ENCODE measurements at places on chromosomes 3 and 15. TPM values are rescaled to one million over a fixed set of nuclear protein-coding genes. Genes with fewer than 3 reads are reported as not detected.

Gene BNIP2
- total RNA-seq, result 34.1 TPM

Gene CHRFAM7A
- 2.5 TPM for total RNA-seq

Gene TFG
- total RNA-seq, result 82.0 TPM

Gene CSK
- total RNA-seq, result 87.6 TPM

Gene GOLGA8K
- total RNA-seq, result 0.71 TPM

Gene ACP3
- 0.27 TPM for total RNA-seq

Gene BCL2A1
- not detected for total RNA-seq

Gene ZMYND10
- total RNA-seq, result 3.1 TPM

Gene SEC11A
- total RNA-seq, result 134 TPM

Gene NEK10
- 8.2 TPM for total RNA-seq

Gene TM2D3
- 72.5 TPM for total RNA-seq

Gene CACNA2D3
- total RNA-seq, result not detected

Gene LRRC49
- 11.8 TPM for total RNA-seq

Gene MTHFS
- 4.9 TPM for total RNA-seq

Gene MCTP2
- total RNA-seq, result 0.11 TPM

Gene GUCA1C
- not detected for total RNA-seq

Gene GOLGA6L4
- 1.7 TPM for total RNA-seq

Gene FRMD4B
- 67.8 TPM for total RNA-seq

Gene ARGFX
- 0.49 TPM for total RNA-seq

Gene DUOX1
- 3.6 TPM for total RNA-seq

Gene LIPC
- 0.47 TPM for total RNA-seq

Gene FBXO40
- 0.08 TPM for total RNA-seq

Gene TRPM1
- 0.11 TPM for total RNA-seq

Gene MKRN3
- total RNA-seq, result 0.84 TPM

Gene FAM81A
- total RNA-seq, result 0.31 TPM

Gene RAB5A
- total RNA-seq, result 86.0 TPM

Gene TMEM207
- total RNA-seq, result not detected

All from motor neuron (in vitro differentiated cells).